Stimulated activated CD4-positive, alpha-beta T cell treated with anti-CD3 and anti-CD28 coated beads, Interleukin-12 subunit alpha, Interleukin-12 subunit beta, amount 100 ng/mL, for 4 hours (primary cell): ENCODE measurements at places on chromosomes 5 and 9.

GRCh38 chr5:134439210-134439654 lies 27.6 kb upstream of the CDKN2AIPNL start:
- no peak for DNase-seq

- DNase-seq: no peak
Measured at GRCh38 chr9:14627513-14627912, 65.7 kb downstream of the ZDHHC21 start.

DNA sequence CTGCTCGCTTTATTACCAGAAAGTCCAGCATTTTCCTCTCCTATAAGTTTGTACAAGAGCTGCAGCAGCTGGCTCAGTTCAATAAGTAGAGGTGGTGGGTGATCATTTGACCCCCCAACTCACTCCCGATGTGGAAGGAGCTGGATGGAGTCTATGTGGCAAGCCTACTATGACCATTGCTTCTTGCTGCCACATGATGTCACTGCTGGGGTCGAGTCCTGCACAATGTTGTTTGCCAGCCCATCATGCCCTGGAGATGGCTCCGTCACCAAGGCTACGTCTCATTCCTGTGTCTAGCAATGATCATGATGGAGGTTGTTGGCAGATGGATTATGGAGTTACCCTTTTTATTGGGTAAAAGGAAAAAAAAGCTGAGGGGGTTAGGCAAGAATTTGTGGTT lies 266.3 kb downstream of the PSAT1 start:
- no peak for DNase-seq

GRCh38 chr5:137760294-137760693 lies 6.1 kb upstream of the HNRNPA0 start:
- no peak for DNase-seq

DNA sequence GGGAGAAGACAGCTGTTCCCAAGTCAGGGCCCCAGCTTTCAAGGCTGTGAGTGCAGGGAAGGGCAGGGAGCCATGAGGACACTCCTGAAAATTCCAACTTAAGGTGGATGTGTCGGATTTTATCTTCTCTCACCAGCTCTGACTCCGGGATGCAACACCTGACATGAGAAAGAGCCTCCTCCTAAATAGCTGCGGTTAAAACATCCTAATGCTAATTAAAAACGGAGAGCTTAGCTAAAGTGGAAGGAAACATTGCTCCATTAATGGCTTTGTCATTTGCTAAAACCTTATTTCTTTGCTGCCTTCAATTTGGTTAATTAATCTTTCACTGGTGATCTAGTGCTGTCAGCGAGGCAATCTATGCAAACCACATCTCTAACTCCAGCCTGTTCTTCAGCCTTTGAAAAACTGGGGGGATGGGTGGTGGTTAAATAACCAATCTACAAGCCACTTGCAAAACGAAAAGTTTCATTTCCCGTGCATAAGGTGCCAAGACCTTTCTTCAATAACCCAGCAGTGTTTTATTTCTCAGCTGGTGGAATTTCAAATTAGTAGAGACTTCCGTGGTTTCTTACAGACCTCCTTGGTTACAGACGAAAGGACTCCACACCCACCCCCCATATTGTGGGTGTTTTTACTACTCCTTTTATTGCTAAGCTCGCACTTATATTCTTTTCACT lies 379.6 kb downstream of the MLLT3 start:
- no peak for DNase-seq

- no peak for DNase-seq
Measured at GRCh38 chr9:98481676-98482075, 226.2 kb upstream of the TBC1D2 start.

DNA sequence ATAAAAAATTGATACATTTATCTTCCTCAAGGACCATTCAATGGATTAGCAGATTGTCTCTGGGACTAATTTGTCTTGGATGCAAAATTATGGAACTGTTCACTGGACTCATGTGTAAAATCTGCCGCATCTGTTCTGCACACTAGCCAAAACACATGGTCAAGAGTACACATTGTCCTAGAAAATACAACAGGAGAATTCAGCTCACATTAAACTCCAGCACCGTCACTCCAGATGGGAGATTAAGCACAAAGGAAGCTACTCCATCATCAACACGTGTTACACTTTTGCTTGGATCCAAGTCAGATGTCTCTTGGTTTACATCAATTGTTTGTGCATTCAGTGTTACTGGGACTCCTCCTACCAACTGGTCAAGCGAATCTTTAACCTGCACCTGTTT lies 28.8 kb downstream of the C5 start:
- no peak for DNase-seq

- no peak for DNase-seq
Measured at GRCh38 chr5:179279347-179280094, 65.7 kb downstream of the ADAMTS2 start.

GRCh38 chr5:134106991-134107701 lies 7.3 kb upstream of the TCF7 start:
- DNase-seq: no peak

DNA sequence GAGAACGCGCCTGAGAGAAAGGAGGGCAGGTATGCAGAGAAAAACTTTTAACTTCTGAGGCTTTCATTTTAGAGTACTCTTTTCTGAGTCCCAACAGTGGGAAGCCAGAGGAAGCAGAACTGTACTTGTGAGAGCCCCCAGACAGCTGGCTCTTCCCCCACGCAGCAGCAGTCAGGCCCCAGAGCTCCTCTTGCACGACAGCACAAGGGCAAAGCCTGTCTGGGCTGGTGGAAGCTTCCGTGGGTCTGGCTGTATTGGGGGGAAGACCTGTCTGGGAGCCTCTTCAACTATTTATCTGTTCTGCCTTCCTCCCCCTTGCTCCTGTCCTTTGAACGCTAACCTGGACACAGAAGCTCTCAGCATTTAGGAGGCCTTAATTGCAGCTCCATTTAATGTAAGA lies 68.2 kb downstream of the THBS4 start:
- DNase-seq: no peak

GRCh38 chr5:96214442-96215197 lies 218.4 kb downstream of the PCSK1 start:
- DNase-seq: no peak

DNA sequence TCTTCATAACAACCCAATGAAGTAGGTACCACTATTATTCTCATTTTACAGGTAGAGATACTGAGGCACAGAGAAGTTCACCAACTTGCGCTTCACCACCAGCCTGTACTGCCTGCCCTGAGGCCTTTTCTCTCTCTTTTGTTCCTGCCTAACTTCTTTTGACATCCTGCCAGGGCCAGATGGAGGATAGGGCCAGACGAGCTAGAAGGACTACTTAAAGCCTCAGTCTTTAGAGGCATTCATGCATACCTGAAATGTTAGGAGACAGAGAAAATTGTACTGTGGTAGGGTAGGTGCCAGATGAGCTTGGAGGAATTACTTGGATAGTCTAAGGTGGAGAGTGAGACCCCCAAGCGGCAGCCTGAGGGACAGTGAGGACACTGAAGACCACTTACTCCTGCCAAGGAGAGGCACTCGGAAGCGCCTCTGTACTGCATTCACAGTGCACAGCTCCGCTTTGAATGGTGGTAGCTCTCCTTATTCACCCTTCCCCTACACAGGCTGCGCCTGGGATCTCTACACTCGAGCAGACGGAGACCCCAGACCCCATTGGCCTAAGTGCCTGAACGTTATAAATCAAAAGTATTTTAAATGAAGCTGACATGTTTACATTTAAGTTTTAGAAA lies 6.2 kb upstream of the ORM1 start:
- no peak for DNase-seq

GRCh38 chr5:79518718-79519117 lies 4.8 kb upstream of the HOMER1 start:
- no peak for DNase-seq

- no peak for DNase-seq
Measured at GRCh38 chr5:10036136-10036815, 213.4 kb downstream of the ATPSCKMT start.

- no peak for DNase-seq
Measured at GRCh38 chr5:61402970-61403900, 71.2 kb downstream of the ZSWIM6 start.

DNA sequence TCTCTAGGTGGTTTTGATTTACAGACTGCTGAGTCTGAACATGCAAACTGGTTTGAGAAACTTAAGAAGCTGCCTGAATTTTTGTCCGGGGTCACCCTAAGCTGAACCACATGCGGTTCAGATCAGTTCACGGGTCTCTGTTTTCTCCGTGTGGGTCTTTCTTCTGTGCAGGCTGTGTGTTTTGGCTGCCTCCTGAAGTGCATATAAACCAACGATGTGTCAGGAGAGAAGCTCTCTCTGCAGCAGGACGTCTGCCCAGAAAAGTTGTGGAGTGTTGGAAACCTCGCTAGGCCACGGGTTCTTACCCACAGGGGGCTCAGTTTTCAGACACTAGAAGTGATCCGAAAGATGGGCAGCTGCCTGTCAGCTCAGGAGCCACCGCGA lies 364.2 kb downstream of the IRX2 start:
- no peak for DNase-seq

DNA sequence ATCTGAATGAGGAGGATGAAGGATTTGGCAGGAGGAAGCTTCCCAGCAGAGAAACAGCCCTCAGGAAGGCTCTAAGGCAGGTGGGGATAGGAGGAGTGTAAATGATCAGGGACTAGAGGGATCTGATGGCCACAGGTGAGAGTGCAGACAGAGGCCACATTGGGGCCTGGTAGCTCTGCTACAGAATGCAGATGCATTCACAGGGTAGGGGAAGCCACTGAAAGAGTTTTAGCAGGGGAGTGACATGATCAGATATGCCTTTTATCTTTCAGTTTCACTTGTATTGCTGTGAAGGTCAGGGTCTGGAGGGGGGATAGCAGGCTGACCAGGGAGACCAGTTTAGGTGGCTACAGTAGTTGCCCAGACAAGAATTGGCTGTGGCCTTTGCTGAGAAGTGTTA lies 3.0 kb downstream of the TXNDC15 start:
- no peak for DNase-seq

DNA sequence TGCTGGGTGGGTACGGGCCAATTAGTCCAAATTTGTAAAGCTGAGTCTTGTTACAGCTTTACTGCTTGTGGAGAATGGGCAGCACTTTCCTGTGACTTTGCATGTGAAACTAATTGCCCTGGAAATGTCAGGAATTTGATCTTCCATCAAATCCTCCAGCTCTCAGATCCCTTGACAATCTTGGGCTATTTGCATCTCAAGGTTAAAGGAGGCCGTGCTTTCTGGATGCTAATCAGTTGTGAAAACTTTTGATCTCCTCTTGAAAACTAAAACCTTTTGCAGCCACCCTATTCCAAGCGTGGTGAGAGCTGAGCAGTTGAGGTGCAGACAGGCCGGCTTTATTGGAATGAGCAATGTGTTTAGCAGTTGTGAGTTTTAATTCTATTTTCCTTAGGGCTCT lies 68.0 kb upstream of the CLINT1 start:
- DNase-seq: no peak

DNA sequence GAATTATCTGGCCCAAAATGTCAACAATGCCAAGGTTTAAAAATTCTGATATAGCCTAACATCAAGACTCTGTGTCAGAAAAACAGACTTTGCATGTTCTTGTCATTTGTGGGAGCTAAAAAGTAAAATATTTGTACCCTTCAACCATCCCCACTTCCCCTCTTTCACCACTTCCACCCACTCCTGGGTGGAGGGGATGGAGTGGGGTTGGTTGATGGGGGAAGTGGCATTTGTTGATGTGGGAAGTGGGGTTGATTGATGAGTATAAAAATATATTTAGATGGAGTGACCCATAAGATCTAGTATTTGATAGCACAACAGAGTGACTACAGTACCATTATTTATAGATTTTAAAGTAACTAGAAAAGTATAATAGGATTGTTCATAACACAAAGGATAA lies 55.0 kb upstream of the C9orf72 start:
- DNase-seq: no peak

GRCh38 chr5:636951-637350 lies 24.8 kb downstream of the CEP72 start:
- DNase-seq: no peak

DNA sequence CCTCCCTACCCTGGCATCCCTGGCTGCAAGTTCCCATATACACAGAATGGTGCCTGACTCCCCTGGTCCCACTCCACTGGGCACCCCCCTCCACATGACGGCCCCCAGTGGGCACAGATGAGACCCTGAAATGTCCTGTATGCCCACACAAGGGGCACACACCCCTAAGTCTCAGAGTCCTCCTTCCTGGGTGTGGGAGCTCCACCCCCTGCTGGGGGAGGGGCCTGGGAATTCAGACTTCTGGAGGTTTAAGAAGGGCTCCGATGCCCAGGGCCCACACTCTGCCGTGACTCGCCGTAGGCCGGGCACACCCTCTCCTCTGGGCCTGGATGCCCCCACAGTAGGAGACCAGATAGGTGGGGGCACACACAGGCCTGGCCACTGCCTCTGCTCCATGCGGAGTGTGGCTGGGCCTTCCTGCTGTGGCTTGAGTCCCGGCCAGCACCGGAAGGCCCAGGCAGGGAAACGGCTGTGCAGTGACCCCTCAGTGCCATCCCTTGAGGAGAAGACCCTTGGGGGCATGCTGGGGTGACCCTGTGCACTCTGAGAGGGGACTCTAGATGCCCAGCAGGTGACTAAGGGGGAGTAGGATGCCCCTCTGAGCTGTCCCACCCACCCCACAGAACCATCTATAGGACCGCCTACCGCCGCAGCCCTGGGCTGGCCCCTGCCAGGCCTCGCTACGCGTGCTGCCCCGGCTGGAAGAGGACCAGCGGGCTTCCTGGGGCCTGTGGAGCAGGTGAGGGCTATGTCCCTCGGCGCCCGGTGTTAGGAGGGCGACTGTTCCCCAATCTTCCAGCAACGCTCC lies 6.5 kb downstream of the EGFL7 start:
- no peak for DNase-seq

DNA sequence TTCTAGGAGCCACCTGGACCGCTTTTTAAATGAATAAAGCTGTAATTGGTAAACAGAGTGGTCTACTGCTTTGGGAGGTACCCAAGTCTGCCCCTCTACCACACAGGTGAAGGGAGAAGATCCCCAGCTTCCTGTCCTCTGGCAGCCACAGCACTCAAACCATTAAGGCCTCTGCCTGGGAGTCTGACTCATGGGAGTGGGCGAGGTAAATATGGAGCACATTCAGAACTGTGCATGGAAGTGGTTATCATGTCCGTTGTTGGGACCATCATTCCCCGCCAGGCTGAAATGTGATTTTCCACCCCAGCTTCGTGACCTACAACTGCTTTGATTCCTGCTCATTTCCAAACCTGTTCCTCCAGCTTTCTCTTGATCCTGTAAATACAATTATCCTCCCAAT lies 59.5 kb upstream of the ALDH1B1 start:
- DNase-seq: no peak

- no peak for DNase-seq
Measured at GRCh38 chr9:111588846-111589245, 10.6 kb downstream of the PTGR1 start.

DNA sequence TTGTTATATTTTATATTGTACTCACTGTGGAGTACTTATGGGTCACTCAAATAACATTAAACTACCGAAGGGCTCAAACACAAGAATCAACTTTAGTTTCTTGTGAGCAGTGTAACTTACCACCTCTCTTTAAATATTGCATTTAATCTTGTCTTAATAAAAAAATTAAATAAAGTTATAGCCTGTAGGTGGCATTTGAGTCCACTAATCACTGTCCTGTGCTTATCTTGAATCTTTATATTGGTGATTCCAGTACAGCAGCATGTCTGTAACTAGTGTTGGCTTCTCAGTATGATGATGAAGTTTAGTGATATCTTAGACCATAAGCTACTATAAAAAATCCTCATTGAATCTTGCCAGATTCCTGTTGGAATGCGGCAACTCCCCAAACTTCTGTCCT lies 313.8 kb downstream of the FAM170A start:
- no peak for DNase-seq

- DNase-seq: no peak
Measured at GRCh38 chr9:119375892-119376291, 6.7 kb upstream of the BRINP1 start.
